ENCODE measurements at places on chromosomes 2 and 18. TPM values are rescaled to one million over a fixed set of nuclear protein-coding genes. Genes with fewer than 3 reads are reported as not detected.

Gene ADD2
- 3.1 TPM for polyA plus RNA-seq

DNA sequence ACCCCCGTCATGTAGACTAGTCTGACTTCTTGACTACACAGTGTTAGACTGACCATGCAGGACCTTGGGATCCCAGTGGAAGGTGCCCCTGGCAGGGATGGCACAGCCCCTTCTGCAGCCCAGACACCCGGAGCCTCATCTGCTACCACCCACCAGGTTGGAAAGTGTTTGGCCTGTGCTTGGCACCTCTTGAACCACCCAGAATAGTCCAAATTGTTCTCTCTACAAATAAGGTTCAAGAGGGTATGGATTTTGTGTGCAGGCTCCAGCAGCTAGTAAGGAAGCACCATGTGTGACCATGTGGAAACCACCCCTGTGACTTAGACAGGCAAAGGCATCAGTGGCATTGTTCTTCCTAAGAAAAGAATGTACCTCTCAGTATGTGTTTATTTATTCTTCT is 18.4 kb downstream of the L3MBTL4 start:
- DNase-seq, result no peak

DNA sequence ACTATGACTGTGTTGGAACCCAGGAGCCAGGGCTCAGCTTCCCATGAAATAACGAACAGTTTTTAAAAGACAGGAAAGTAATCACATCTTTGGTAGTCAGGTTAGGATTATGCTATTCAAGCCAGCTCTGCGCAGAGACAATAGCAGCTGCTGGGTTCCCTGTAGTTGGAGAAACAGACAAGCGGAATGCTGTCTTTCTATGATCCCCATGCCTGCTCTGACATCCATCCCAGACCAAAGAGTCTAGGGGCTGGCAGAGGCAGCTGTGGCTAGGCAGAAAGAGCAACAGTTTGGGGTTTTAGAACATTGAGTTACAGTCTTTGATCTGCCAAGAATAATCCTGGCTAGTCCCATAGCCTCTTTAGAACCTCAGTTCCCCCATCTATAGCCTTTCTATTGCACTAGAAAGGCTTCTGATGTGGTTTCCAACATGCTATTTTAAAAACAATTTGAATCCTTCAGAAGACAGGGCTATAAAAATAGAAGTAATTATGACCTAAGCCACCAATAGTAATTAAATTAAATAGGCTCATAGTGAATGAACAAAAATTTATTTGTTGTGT is 146.8 kb downstream of the MTX2 start:
- DNase-seq, result no peak

GRCh38 chr2:238461051-238461450 is 34.3 kb downstream of the ASB1 start:
- DNase-seq, result no peak

- no peak for DNase-seq
These were observed 41.1 kb downstream of the FEZ2 start for GRCh38 chr2:36556842-36557241.

- DNase-seq, result no peak
These were observed 320.4 kb upstream of the REV1 start for GRCh38 chr2:99810225-99810624.

DNA sequence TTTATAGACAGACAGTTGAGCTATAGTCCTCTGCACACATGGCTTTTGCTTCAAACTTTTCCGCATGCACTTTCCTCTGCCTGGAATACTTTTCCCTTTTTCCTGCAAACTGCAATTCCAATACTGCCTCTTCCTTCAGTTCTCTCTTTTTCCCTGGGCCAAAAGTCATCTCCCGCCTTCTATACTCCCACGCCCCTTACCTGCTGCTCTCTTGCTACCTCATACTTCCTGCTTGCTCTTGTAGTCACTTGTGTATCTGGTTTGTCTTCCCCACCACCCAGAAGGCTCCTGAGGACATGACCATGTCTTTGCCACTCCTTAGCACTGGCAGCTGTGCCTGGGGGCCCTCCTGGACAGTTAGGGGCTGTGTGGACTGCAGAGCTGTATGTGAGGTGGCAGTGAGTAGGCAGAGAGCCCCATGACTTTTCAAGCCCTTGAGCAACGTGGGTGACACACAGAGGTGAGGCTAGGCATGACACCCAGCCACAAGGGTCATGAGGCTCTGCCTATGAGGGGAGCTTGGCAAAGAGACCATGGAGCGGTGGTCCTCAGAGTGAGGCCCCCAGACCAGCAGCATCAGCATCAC is 23.2 kb downstream of the SPEG start:
- DNase-seq, result no peak

DNA sequence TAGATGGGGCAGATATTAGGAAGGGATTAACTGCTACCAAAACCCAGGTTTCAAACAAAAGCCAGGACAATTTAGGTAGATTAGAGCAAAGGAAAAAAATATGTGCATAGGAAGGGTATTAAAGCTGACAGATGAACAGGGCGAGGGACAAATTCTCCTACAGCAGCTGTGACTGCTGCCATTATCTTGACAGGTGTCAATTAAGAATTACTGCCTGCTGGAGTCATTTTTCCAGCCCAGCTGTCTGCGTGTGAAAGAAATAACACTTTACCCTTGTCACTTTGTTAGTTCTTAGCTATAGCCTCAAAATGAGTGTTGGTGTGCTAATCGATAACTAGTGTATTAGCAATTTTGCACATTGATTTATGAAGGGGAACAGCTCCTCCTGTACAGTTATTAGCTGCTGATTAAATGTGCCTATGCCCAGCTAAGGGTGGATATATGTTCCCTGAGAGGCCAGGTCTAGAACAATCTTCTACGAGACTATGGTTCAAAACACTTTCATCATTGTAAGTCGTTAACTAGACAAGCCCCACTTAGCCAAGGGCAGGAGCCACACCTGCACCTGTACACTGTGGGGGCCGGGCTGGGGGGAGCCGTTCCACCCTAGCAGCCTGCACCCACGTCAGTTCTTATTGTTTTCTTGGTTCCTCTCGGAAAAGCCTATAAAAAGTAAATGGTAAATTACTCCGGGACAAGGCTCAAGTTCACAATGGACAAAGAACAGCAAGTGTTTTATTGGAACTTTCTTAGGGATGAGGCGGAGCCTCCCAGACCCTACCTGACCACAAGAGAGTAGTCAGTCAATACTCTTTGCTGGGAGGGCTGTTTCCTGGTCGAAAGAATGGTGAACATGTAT is 7.7 kb downstream of the TSHZ1 start:
- DNase-seq, result no peak

GRCh38 chr18:28287146-28287545 is 110.2 kb upstream of the CDH2 start:
- no peak for DNase-seq
